ENCODE measurements at places on chromosomes 2 and 18.
A peak's percentile ranks its signal among the peaks of the same experiment; 100 is the strongest.

GRCh38 chr2:160336105-160336504 is 136.0 kb upstream of the ITGB6 start:
- DNase-seq = no peak

DNA sequence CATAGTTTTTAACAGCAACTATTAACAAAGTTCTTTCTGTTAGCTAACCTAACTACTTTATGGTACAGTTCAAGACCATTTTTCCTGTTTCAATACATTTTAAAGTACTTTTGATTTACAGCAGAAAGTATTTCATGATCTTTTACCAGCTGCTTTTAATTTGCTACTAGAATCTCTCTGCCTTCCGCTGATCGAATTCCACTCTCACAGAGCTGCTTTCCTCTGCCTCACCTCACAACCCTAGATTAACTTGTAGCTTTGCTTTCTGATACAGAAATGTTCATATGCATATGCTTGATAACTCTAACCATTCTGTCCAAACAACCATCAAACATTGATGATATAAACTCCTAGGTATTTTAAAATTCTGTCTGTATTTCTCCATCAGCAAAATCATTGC is 463.2 kb upstream of the ZEB2 start:
- DNase-seq = no peak

DNA sequence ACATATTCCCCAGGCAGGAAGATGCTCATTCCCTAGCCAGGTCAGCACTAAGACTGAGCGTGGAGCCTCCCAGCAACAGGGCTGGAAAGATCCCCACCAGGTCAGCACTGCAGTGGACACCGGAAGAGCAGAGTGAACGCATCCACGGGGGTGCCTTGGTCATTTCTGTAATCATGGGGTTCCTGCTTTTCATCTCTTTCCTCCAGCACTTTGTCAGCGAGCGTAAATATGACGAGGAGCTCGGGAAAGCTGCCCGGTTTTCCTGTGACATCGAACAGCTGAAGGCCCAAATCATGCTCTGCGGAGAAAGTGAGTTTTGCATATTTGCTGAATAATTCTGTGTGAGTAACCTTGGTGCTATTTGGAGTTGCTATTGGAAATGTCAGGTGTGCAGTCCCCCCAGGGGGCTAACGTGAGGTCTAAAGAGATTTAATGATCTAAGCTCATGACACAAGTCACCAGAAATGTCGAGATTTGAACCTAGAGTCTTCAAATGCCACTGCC is 40.1 kb downstream of the KCTD18 start:
- no peak for DNase-seq

GRCh38 chr2:142665241-142665640 is 212.2 kb upstream of the KYNU start:
- DNase-seq = no peak

GRCh38 chr2:72989770-72990556 is 72.6 kb downstream of the EMX1 start:
- no peak for DNase-seq

DNA sequence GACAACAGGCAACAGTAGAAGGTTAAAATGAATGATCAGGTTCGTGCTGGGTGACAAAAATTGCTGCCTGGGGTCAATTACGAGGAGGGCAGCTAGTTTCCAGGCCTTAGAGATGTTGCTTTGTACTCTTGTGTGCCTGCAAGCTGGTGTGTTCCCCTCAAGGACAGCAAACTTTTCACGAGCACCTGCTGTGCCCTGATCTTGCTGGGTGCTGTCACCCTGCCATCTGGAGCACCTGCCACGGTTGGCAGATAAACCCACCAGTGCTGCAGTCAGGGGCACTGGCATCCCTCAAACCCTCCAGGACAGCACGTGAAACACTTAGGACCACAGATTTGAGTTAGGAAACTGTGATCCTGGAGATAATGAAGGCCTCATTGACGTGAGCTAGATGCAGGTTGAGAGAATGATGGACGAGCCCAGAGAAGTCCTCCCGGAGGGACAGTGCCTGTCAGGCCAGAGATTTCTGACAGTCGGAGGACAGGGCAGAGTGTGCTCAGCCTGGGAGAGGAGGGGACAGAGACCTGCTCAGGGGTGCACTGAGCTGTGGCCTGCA is 104.3 kb upstream of the RAB12 start:
- DNase-seq = no peak

DNA sequence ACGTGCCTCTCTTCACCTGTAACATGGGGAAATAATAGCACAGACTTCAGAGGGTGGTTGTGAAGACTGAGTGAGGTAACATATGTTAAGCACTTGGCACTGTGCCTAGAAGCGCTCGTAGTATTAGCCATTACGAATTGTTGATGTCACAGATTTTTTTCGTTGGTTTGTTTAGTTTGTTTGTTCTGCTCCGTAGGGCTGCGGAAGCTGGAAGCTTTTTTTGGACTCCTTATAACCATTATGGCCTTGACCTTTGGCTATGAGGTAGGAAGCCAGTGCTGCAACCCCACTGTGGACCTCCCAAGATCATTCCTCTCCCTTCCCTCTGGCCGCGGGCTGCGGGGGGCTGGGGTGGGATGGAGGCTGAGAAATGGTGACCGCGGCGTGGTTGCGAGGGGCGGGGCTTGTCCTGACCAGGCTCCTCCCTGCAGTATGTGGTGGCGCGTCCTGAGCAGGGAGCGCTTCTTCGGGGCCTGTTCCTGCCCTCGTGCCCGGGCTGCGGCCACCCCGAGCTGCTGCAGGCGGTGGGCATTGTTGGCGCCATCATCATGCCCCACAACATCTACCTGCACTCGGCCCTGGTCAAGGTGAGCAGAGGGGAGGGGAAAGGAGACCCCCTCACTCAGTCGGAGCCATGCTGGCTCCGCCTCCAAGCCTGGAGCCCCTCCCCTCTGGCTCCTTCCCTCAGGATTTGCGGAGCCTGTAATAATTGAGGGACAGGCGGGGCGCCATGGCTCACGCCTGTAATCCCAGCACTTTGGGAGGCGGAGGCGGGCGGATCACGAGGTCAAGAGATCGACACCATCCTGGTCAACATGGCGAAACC is 5.5 kb downstream of the SLC11A1 start:
- no peak for DNase-seq

- DNase-seq = no peak
These were observed 3.2 kb downstream of the CNNM3 start for GRCh38 chr2:96819128-96819875.

GRCh38 chr18:9696701-9697100 is 11.4 kb upstream of the RAB31 start:
- no peak for DNase-seq

DNA sequence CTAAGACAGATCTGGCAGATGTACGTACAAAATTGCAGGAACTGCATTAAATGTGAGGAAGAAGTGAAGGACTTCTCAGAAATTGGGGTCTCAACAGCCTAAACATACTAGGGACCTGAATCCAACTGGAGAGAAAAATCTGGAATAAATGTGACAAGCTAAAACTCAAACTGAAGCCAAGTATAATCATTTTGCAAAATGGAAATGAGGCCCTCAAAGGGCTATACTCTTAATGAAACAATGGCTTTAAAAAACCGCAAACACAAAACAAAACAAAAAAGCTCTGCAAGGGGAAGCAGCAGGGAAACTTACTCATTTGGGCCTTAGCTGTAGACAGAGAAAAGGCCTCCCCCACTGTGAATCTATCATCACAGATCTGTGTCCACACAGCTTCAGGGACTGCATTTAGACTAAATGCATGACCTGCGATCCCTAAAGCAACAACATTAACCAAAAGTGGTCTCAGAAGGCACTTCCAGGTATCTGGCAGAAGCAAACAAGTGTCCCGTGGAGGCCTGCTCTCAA is 63.2 kb downstream of the CCBE1 start:
- no peak for DNase-seq

- no peak for DNase-seq
These were observed 643.4 kb upstream of the CDH2 start for GRCh38 chr18:28820353-28820752.

- no peak for DNase-seq
These were observed 29.9 kb upstream of the INHBB start for GRCh38 chr2:120316071-120316470.

GRCh38 chr18:57077786-57078552 is 68.9 kb upstream of the BOD1L2 start:
- peak; percentile 65 for DNase-seq

DNA sequence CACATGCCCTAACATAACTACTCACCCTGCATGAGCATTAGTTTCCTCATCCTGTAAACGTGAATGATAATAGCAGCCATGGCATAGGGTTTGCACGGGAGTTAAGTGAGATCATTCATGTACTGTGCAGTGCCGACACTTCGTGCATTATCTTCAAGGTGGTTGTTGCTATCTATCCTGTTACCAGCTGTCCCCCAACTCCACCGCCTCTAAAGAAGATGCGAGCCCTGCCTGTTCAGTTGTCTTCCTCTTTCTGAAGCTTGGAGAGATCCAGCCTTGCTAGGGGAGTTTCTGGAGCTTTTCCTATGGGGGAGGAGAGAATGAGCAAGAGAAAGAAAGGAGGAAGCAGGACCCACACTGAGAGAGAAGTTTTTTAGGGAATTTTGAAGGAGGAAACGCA is 34.4 kb downstream of the YPEL5 start:
- DNase-seq = no peak

- peak; percentile 8 for DNase-seq
These were observed 66.8 kb upstream of the SEC11C start for GRCh38 chr18:59072727-59073421.

GRCh38 chr2:100924520-100925451 is 77.3 kb upstream of the RPL31 start:
- DNase-seq = no peak

DNA sequence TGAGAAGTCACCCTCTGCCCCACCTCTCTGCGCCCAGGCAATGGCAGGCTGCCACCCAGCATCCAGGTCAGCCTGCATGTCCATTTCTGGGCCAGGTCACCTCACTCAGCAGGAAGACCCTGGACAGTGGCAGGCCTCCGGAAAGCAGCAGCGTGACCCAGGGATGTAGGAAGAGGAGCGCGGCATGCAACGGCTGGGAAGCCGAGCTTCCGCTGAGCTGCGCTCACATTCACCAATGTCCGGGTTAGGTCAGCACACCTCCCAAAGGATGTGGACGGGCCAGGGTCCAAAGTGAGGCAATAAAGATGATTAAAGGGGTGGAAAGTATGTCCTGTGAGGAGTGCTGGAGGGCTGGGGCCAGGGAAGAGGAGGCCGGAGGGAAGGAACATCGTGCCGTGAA is 174.5 kb downstream of the CTIF start:
- DNase-seq = no peak

- no peak for DNase-seq
These were observed 1459.8 kb upstream of the ACVR2A start for GRCh38 chr2:146385031-146385430.

DNA sequence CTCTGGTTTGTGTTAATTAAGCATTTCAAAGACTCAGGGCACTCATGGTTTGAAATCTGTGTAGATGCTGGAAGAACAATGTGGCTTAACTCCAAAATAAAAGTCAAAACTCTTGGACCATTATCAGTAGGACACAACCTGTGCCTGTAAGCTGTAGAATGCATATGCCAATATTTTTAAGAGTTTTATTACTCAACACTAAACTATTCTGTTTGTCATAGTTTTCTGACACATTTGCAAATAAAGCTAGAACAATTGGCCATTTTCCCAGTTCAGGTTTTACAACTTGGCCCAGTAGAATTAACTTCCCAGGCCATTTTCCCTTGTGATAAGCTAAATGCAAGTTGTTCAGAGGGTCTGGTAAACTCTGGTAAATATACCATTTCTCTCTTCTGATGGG is 713.1 kb downstream of the CBLN2 start:
- no peak for DNase-seq

DNA sequence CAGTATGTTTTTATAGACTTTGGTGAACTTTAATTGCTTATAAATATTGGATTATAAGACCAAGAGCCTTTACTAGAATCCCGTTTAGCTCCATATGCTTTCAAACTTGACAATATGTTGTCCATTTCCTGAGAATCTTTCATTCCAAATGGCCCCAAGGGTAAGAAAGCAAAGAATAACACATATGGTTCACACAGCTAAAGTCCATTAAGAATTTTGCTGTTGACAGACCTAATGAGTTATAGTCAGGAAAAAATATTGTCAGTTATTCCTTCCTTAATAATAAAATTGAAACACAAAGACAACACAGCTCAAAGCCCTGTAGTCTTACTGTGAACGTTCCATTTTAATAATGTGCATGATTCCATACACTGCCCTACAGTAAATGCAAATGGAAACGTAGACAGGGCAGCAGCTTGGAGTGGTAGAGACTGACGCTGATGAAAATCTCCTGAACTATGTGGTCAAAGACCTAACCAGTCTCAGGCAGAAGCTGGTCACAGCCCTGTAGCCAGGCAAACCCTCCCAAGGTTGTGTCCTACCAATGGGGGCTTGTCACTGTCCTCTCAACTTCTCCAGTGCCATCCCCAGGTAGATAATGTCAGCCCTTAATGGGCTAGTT is 49.0 kb upstream of the ATIC start:
- no peak for DNase-seq

GRCh38 chr2:33264766-33265165 is 211.7 kb upstream of the RASGRP3 start:
- no peak for DNase-seq

GRCh38 chr2:234550511-234551107 is 53.7 kb upstream of the ARL4C start:
- peak; percentile 59 for DNase-seq

GRCh38 chr2:118686346-118686745 is 161.1 kb downstream of the EN1 start:
- no peak for DNase-seq

GRCh38 chr18:22625406-22625805 is 207.7 kb upstream of the CTAGE1 start:
- DNase-seq = no peak

DNA sequence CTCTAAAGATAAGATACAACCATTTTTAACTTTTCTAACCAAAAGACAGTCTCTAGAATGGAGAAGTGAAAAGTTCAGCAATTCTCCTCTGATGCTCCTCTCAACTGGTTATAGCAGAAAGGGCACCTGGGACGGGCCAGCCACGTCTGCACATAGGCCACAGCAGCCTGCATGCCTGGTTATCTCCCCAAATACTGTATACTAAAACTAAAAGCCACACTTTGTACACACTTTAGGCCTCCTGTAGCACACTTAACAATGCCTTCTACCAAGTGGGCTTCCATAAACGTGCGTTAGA is 179.1 kb downstream of the ANKRD44 start:
- no peak for DNase-seq

DNA sequence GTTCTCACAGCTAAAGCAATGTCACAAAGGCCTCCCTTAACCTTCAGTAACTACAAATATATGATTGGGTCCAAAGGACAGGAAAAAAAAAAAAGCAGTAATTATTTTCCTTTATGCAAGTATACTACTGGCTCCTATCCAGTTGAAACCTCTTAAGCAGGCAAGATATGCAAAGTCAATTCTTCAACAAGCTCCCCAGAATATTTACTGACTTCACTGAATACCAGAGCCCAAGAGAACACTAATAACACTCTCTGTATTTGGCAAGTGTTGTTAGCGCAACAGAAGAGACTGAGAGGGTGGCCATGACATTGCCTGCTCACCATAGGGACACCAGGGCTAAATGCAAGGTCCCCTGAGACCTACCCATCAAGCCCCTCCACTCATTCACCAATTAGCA is 74.5 kb downstream of the AP1S3 start:
- no peak for DNase-seq

DNA sequence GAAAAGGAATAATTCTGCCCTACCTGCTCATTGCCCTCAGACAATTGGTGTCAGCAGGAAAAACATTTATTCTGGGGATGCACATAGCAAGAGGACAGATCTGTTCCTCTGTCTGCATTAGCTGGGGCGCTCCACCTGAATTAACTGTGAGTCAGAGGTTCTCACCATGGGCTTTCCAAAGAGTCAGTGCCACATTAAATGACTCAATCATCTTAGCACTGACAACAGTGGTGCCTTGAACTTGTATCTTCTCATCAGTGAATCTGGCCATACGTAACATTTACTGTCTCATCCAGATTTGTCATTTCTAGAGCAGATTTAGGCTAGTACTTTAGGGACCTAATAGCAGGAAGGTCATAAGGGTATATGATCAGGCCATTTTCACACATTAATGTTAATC is 358.1 kb upstream of the CRIM1 start:
- DNase-seq = no peak
